Right lung (tissue), 10 donors: ENCODE measurements at places on chromosomes 12 and 14. TPM values are rescaled to one million over a fixed set of nuclear protein-coding genes. Genes with fewer than 3 reads are reported as not detected.

DNA sequence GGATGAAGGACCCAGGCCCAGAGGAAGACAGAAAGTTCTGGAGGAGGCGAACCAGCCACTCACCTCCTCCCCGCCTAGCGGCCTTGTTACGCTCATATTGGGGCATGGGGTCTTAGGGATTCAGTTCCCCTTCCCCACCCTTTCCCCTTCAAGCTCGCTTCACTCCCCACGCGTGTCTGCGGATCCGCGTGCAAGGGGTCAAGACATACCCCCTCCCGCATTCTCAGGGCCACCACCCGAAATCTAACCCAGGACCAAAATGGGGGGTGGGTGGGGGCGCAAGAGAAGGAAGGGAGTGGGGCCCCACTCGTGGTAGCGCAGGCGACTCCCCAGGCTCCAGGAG is 584 bp upstream of the RFX4 start:
- DNase-seq, result no peak

DNA sequence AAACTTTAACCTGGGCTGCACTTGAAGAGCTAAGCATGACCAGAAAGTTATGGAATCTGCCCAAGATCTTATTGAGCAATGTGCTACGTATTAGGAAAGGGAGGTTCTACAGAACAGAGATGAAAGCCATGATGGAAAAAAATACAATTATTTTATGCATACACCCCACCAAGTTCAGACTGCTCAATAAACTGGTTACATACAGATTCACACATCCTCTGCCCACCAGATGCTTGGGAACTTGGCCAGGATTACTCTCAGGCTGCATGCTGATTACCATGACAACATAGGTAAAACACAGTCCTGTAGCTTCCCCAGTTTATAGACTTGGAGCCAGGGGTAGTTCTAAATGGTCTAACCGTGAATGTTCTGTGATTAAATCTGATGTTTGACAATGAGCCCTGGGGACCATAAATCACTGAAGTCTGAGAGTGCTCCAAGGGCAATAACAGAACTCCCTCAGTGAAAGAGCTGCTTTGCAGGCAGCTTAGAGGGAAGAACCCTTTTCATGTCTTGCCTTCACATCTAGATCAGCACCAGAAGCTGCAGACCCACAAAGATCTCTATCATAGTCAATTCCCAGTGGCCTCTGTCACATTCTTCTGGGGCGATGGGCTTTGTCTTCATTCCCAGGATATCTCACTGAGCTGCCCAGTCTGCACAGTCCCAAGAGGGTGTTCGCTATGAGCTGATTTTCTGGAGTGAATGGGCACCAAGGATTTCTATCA is 232.2 kb downstream of the EMP1 start:
- no peak for DNase-seq

The CLEC4C gene
- polyA plus RNA-seq, result not detected

DNA sequence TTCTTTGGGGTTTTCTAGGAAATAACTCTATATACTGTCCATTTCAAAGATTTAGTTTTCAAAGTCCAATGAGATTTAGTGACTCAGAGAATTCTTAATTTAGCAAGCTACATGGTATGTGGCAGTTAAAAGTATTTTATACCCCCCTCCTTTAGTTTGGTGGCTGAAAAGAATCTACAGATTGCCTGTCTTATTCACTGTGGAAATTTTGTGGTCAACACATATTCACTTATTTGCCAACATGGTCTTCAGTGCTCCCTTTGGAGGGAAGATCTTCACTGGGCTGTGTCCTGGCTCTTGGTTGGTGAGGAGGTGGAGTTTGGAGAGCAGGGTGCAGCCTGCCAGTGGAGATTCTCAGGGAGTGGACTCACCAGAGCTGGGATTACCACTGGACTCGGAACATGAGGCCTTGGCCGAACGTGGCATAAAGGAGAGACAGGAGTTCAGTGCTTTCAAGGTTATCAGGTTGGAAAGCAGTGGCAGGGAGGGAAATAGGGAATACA is 39.8 kb downstream of the SAMD4A start:
- no peak for DNase-seq

DNA sequence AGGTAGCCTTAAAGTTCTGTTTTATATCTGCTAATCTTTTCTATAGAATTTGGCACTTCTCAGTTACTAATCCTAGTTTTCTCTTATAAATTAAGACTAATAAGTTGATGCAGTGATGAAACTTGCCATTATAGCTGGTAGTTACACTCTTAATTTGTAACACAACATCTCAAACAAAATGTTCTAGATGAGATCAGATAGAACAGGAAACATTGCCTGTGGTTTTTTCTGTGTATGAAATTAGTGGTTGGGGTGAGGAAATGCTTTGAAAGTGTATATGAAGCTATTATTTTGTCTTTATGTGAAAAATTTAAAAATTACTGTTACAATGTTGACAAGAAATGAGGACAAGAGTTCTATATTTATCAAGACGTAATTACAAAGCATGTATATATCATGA is 91.9 kb downstream of the PCNX1 start:
- DNase-seq, result no peak

GRCh38 chr12:2382370-2383155 is 329.8 kb downstream of the CACNA1C start:
- DNase-seq, result no peak

The TAS2R42 gene
- polyA plus RNA-seq, result not detected

The SLC4A8 gene
- polyA plus RNA-seq, result 2.9 TPM

- no peak for DNase-seq
These were observed 1.8 kb downstream of the NOVA1 start for GRCh38 chr14:26595926-26596542.

GRCh38 chr12:4388662-4389061 is 9.2 kb upstream of the FGF23 start:
- DNase-seq, result no peak

DNA sequence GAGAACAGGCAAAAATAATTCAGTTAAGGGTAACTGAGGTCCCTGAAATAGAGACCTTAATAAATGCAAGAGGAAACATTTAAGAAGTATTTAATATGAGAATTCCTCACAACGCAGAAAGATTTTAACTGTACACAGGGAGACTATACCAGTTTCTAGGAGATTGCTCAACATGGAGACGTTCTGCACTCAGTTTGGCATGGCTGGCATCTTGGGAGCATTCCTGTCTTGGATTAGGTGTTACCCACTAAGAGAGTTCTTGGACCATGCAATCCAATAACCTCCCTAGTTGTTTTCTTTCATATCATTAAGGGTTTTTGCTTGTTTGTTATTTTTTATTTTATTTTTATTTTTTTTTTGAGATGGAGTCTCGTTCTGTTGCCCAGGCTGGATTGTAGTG is 302.4 kb downstream of the NELL2 start:
- DNase-seq, result no peak

GRCh38 chr14:105140581-105140980 is 28.0 kb downstream of the JAG2 start:
- no peak for DNase-seq

DNA sequence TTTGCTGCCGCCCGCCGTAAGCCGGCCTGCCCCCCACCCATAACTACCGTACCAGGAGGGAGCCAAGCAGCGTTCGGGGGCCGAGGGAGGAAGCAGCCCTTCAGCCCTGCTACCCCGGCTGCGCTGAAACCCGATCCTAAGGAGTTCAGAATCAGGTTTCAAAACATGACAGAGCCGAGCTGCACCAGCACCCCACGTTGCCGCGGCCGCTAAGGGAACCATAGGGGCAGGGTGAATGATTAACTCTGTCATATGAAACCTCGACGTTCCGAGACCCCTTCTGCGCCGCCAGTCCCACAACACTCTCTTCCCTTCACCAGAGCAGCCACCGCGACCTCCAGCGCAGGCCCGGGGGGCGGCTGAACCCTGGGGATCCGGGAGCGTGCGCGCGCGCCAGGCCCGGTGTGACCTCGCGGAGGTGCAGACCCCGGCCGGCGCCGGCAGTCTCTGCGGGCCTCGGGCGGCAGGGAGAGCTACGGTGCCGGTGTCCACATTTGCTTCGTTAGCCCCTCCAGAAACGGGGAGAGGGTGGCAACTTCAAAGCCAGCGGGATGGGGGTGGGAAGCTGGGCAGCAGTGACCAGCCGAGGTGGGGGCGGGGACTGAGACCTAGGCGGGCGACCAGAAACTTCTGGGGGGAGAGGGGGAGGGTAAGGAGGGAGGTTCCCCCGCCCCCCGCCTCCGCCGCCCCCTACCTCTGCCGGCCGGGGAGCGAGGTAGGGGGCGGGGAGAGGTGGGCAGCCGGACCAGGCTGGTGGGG is 1.6 kb downstream of the SIX4 start:
- DNase-seq, result peak; percentile 33

- no peak for DNase-seq
These were observed 9.9 kb downstream of the GALNT9 start for GRCh38 chr12:132319359-132319950.

DNA sequence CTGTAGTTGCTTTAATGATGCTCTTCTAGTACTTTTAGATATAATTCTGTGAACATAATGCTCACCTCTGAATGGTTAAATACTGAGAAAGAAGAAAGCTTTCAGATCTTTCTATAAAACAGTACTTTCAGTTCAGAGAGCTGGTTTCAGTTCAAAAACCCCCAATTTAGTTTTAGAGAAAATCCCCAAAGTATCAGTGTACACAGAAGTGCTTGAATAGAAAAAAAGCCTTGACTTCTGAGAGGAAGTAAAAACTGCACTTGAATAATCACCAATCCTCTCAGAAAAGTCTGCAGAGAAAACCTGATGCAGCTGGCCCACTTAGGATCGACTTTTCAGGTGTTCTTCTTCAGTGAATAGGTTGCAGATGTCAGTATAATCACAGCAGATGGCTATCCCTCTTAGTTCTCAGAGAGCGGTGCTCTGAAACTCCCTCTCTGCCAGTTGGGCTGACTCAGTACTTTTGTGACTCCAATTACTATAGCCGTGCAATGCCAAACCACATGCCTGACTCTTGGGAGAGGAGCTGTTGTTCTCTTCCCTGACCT is 616.3 kb downstream of the LRFN5 start:
- DNase-seq, result no peak

GRCh38 chr12:118743896-118744700 is 237.2 kb upstream of the SRRM4 start:
- no peak for DNase-seq
